Panc1 (cell line): ENCODE measurements at places on chromosomes 3 and 15.

DNA sequence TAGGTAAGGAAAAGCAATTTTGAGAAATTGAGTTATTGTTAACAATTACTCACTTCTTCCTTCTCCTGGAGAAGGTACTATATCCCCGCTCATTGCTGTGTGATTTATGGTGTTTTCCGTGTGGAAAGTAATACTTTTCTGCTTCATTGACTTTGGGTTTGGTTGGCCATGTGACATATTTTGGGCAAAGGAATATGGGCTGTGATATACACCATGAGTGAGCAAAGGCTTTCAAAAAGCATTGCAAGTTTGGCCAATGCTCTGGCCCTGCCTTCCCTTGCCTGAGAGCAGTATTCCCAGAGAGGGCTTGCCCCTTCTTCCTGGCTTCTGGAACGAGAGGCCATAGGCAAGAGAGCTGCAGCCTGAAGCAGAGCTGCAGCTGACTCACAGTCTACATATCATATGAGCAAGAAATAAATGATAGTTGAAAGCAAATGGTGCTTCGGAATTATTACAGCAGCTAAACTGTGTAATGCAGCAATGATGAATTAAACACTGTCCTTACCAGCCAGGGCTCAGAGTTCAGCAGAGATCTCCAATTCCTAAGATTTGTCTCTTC, 216.8 kb upstream of the CD96 start:
- DNase-seq: no peak

DNA sequence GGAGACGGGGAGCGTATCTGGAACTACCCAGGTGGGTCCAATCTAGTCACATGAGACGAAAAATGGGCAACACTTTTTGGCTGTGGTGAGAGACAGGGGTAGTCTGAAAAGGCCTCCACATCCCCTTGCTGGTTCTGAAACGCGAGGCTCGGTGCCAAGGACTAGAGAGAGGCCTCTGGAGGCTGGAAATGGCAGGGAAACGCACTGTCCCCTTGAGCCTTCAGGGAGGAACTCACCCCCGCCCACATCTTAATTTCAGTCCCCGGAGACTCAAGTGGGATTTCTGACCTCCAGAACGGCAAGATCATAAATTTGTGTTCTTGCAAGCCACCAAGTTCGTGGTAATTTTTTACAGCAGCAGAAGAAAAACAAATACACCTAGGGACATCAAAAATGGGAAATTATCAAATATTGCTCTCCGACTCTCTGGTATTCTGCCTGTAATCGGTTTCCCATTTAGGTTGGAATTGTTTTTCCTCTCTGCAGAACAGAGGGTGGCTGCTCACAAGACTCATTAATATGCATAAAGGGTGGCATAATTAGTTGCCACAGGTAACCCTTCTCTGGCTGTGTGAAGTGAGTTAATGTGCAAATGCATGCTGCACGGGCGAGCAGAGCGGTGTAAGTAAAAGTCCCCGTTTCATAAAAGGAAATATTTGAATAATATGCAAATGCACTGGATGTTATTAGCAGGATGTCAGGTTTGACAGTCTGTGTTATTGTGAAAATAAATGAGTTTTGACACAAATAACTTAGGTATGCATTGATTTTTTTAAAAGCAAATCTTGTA, 185.7 kb downstream of the ARRDC4 start:
- DNase-seq: no peak

GRCh38 chr15:89002830-89003229, 85.4 kb upstream of the ABHD2 start:
- DNase-seq: no peak

DNA sequence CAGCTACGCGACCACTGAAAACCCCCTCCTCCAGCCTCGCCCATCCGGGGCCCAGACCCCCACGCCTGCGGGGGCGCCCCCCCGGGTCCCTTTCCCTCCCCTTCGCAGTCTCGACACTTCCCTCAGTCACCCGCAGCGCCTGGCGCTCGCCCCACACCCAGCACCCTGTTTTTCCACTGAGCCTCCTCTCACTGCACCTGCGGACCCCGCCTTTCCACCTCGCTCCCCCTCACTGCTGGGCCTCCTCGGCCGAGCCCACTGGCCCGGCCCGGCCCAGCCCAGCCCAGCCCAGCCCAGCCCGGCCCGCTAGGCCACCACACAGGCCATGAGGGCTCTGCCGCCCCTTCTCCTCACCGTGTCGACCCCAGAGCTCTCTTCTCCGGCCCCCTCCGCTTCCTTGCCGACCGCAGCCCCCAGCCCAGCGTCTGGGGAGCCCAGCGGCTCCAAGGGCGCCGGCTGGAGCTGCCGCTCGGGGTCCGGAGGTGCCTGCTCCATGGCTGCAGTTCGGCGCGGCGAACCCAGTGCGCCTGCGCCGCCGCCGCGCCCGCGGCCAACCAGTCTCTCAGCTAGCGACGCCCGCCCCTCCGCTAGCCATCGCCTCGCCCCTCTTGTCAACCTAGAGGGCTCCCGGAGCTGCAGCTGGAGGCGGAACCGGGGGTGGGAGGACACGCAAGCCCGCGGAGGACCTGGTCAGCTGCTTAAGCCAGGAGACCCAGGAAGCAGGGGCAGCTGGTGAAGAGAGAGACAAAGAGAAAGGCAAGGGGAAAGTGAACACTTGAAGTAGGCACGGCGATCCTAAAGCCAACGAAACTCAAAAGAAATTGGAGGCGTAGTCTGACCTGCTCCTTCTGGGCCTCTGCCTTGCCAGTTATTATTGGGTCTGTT, at the start of gene SNX4:
SNX4 (minus strand) TSS at position 525 of the 885 bp plus-strand sequence; CDS start at position 495, 30 bp downstream.
- peak; percentile 45 for DNase-seq

DNA sequence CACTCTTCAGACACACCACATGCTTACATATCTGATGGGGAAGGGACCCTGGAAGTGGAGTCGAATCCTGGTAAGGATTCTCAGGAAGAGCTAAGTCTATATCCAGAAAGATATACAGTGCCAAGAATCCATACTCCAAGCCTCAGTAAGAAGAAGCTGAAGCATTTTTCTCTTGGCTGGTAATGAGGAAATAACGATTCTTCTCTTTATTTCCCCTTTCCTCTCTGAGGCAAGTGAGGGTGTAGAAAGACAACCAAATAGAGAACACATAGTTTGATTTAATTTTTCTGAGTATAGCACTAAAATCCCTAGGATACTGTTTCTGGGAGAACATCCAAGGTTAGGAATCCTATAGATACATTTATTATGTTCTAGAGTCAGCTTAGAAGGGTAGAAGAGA, 857.3 kb downstream of the TUSC7 start:
- DNase-seq: no peak

GRCh38 chr3:132593947-132594323, 3.1 kb upstream of the ACKR4 start:
- DNase-seq: peak; percentile 8

DNA sequence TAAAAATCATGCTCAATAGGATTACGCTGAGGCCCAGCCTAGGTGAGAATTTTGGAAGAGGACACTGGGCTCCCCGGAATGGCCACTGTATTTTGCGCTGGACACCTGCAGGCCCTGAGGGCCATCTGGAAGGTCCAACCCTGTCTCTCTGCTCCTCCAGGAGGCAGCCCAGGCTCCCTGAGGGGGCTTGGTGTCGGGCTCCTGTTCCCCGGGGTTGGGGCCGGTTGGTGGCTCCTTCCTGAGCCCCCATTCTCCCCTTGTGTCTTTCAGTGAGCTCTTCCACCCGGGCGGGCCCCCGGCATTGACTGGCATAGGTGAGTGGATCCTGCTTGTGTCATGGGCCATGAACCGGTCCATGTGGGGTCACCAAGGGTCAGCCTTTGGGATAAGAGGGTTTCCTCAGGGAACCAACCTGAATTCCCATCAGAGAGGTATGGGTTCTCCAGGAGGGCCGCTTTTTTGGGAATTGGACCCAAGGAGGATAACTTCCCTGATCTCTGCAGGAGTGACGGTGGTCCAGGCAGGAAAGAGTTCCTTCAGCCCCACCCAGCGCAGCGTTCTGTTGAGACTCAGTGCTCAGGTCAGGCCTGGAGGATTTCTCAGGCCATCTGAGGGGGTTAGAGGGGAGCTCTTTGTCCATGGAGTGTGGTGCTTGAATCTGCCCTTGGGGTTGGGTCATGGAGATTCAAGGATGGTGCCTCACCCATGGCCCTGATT, 187.8 kb downstream of the UBE3A start:
- no peak for DNase-seq

- no peak for DNase-seq
Observed at GRCh38 chr15:36844534-36844998, 255.8 kb downstream of the MEIS2 start.

DNA sequence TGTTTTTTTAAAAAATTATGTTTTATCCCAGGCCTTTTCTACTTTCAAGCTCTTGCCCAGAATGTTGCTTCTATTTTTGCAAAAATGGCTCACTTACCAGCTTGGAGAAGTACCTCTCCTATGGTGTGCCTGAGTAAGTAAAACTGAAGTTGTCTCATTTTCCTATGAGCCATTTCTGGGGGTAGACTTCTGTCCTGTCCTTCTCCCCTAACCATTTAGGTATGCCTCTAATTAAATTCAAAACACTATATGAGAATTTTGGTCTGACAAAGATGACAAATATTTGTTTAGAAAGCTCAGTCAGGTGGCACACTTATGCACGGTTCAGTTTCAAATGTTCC, 282.5 kb upstream of the ICE2 start:
- no peak for DNase-seq

DNA sequence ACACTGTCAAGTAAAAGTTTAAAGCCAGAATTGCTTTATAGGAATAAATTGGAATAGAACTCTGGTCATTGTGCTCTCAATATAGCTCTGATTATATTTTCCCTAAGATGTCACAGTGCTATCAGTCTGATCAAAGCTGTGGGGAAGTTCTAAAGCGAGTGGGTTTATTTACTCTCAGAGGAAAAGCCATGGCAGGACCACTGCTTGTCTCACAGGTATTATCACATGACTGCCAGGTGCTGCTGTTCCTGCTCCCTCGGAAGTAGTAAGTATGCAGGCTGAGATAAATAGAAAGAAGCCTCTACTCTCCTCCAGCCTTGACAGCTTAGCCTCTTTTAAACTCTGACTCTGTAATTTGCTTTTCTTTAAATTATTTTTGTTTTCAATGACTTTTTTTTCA, 49.1 kb upstream of the UTS2B start:
- DNase-seq: no peak

GRCh38 chr3:16468002-16468335, 45.5 kb downstream of the RFTN1 start:
- no peak for DNase-seq

DNA sequence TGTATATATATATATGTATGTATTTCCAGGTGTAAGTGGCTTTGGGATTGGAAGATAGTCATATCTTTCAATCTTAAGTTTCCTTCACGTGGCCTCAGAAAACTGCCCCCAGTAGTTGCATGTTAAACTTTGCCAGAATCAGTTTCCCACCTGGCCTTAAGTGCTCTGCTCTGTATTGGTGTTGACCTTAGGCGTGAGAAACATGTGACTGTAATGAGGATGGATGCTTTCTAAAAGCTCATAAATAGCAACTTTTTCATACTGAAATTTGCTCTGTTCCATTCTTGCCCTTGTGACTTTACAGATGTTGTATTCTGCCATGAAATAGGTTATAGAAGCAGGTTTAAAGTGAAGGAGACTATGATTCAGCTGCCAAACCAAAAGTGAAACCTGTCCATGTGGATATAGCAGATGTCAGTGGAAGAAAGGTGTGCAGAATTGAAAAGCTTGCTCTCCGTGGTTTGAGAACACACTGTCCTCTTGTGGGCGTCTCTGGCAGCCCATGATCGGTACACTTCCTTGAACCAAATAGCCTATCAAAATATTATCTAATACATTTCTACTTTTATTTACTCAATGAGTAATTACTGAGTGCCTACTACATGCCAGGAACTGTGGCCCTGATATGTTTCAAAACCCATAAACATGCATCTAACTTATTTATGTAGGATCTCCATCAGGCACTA, 15.8 kb downstream of the SCG5 start:
- DNase-seq: no peak
